ENCODE measurements at places on chromosomes 5 and 9. TPM values are rescaled to one million over a fixed set of nuclear protein-coding genes. Genes with fewer than 3 reads are reported as not detected.

DMGDH gene
- 2.5 TPM for total RNA-seq

GOLPH3 gene
- 103 TPM for total RNA-seq

SMIM27 gene
- 1.9 TPM for total RNA-seq

F2RL1 gene
- 8.6 TPM for total RNA-seq

TAF11L5 gene
- total RNA-seq = not detected

ACTBL2 gene
- not detected for total RNA-seq

ACER2 gene
- total RNA-seq = 1.6 TPM

MARCOL gene
- total RNA-seq = not detected

CD72 gene
- 2.0 TPM for total RNA-seq

IL17B gene
- not detected for total RNA-seq

TMC1 gene
- not detected for total RNA-seq

NR5A1 gene
- total RNA-seq = not detected

COL15A1 gene
- 12.6 TPM for total RNA-seq

TEX48 gene
- not detected for total RNA-seq

COQ4 gene
- total RNA-seq = 17.0 TPM

NUTM2G gene
- total RNA-seq = not detected

PSMD5 gene
- total RNA-seq = 46.7 TPM

EQTN gene
- total RNA-seq = not detected

CNTFR gene
- 0.44 TPM for total RNA-seq

IFNK gene
- total RNA-seq = not detected

PCDHAC2 gene
- total RNA-seq = under 0.01 TPM

GFI1B gene
- not detected for total RNA-seq

SYK gene
- not detected for total RNA-seq

TPPP gene
- 0.66 TPM for total RNA-seq

TSC1 gene
- total RNA-seq = 62.4 TPM

TUT7 gene
- total RNA-seq = 47.7 TPM

ALDOB gene
- not detected for total RNA-seq

PRUNE2 gene
- total RNA-seq = 10.6 TPM

UGCG gene
- total RNA-seq = 74.6 TPM

FBXO10 gene
- total RNA-seq = 23.0 TPM

SPINK7 gene
- total RNA-seq = not detected

TMEM171 gene
- total RNA-seq = 1.8 TPM

OR1J2 gene
- total RNA-seq = not detected
